Naive thymus-derived CD8-positive, alpha-beta T cell (primary cell): ENCODE measurements at places on chromosomes 2 and 18. TPM values are rescaled to one million over a fixed set of nuclear protein-coding genes. Genes with fewer than 3 reads are reported as not detected.

The SLC38A11 gene
- not detected for polyA plus RNA-seq

The ANKRD30BL gene
- not detected for polyA plus RNA-seq

The EIF2AK2 gene
- polyA plus RNA-seq: 18.8 TPM

The SKA1 gene
- 0.26 TPM for polyA plus RNA-seq

The MLPH gene
- polyA plus RNA-seq: not detected

The PFN4 gene
- polyA plus RNA-seq: not detected

The NEU2 gene
- not detected for polyA plus RNA-seq

The TMEM169 gene
- polyA plus RNA-seq: 0.73 TPM

GRCh38 chr2:84417453-84418145, 41.5 kb downstream of the SUCLG1 start:
- H3K27ac ChIP-seq: no peak overlapping the region
- H3K36me3 ChIP-seq: peaks cover 2% of the 10 kb centered on the region
- H3K4me1 ChIP-seq: no peaks in the 10 kb centered on the region
- DNase-seq: no peak
- no peak overlapping the region for H3K4me3 ChIP-seq

DNA sequence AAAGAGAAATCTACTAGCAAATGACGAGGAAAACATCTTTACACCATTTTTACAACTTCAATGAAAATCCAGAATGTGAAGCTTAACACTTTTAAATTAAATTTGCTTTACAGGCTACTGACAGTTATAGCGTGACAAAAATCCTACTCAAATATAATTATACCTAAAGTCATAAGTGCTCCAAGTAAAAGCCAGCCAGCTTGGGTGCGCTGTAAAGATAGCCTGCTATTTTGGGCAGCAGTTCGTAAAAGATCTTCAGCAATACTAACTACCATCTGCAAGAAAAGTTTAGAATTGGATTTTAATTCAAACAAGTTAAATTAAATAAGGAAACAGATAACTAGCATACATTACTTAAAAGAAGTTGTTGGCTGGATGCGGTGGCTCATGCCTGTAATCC, 22.4 kb downstream of the HEATR5B start:
- no peak overlapping the region for H3K4me3 ChIP-seq
- no peak for DNase-seq
- H3K27me3 ChIP-seq: no peaks in the 10 kb centered on the region
- peaks cover 12% of the 10 kb centered on the region for H3K36me3 ChIP-seq
- H3K4me1 ChIP-seq: peaks cover 4% of the 10 kb centered on the region

DNA sequence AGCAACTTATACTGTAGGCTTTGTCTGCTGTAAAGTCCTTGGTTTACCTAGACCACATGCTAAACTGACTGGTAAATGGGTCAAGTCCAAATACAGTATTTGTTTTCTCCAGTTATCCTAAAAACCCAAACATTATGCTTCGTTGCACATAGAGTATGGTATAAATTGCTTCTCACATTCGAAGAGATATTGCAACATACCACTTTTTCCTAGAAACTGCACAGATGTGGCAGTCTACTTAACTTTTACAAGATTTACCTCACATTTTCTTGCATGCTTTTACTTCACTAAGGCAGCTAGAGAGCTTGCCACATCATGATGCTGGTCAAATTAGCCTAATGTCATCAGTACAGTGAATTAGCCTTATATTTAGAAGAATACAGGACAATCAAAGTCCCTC, 66.0 kb upstream of the SCN7A start:
- H3K4me3 ChIP-seq: no peak overlapping the region
- no peaks in the 10 kb centered on the region for H3K27me3 ChIP-seq
- no peaks in the 10 kb centered on the region for H3K4me1 ChIP-seq
- H3K36me3 ChIP-seq: no peaks in the 10 kb centered on the region
- no peak for DNase-seq
- no peak overlapping the region for H3K27ac ChIP-seq

DNA sequence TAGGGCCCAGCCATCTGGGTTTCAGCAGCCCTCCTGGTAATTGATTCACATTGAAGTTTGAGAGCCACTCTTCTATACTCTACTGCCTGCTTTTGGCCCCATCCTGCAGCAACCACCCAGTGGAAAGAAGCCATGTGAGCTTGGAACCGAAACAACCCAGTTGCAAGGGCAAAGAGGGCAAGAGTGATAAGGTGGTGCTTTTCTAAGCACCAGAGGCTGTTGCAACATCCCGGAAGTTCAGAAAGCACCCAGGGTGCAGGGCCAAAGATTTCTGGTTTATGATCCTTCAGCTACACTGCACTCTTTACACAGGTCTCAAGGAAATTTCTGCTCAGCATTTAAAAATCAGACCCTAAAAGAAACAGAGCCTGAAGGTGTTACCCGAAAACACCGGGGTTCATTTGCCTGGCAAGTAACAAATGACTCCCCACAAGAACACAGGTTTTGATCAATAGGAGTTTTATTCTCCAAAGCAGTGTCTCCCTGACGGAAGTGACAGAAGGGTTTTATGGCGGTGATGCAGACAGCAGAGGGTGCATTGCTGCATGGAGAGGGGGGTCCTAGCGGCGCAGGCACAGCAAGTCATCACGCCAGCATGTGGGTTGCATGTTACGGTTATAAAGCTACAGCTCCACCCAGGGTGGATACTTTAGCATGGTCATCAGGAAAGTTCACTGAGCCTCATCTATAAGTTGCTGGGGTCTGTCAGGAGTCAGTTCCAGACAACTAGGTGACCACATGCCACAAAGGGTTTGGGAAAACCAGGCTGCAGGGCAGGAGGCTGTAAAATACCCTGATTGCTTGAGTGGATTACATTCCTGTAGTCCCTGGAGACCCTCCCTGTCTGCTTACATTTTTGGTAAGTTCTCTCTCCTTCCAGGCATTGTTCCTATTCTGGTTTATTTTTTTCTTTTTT, 28.8 kb upstream of the TMEM37 start:
- H3K36me3 ChIP-seq: no peaks in the 10 kb centered on the region
- H3K27ac ChIP-seq: no peak overlapping the region
- no peaks in the 10 kb centered on the region for H3K4me1 ChIP-seq
- peaks cover 2% of the 10 kb centered on the region for H3K27me3 ChIP-seq
- DNase-seq: no peak
- H3K4me3 ChIP-seq: no peak overlapping the region

- no peak overlapping the region for H3K27ac ChIP-seq
- peaks cover 30% of the 10 kb centered on the region for H3K27me3 ChIP-seq
- DNase-seq: no peak
- no peaks in the 10 kb centered on the region for H3K36me3 ChIP-seq
Measured at GRCh38 chr2:27494284-27494943, 586 bp downstream of the FNDC4 start.

DNA sequence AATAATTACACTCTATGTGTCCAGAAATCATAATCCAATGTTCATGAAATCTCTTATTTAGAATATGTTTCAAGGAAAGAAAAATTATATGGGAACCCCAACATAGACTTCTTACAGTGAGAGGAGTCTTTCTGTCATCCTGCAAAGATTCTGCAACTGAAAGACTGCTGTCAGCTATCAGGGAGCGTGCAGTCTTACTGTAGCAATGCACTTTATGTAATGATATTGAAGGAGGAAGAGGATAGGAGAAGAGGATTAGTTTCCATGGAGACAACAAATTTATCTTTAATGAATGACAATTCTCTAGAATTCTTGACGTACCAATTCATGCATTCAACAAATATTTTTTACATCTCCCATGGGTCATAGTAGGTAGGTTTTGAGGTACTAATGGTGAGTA, 61.3 kb upstream of the MYT1L start:
- DNase-seq: no peak
- no peak overlapping the region for H3K27ac ChIP-seq
- H3K27me3 ChIP-seq: no peaks in the 10 kb centered on the region
- H3K4me1 ChIP-seq: no peaks in the 10 kb centered on the region
- H3K4me3 ChIP-seq: no peak overlapping the region
- no peaks in the 10 kb centered on the region for H3K36me3 ChIP-seq

GRCh38 chr2:79393806-79394484, 118.9 kb upstream of the CTNNA2 start:
- DNase-seq: no peak
- no peak overlapping the region for H3K4me3 ChIP-seq
- H3K27ac ChIP-seq: no peak overlapping the region
- no peaks in the 10 kb centered on the region for H3K4me1 ChIP-seq
- no peaks in the 10 kb centered on the region for H3K27me3 ChIP-seq

- peaks cover 3% of the 10 kb centered on the region for H3K36me3 ChIP-seq
- no peak overlapping the region for H3K27ac ChIP-seq
- H3K4me1 ChIP-seq: peaks cover 4% of the 10 kb centered on the region
- no peak for DNase-seq
- no peaks in the 10 kb centered on the region for H3K27me3 ChIP-seq
Measured at GRCh38 chr2:7860693-7861092, 821.2 kb upstream of the ID2 start.

DNA sequence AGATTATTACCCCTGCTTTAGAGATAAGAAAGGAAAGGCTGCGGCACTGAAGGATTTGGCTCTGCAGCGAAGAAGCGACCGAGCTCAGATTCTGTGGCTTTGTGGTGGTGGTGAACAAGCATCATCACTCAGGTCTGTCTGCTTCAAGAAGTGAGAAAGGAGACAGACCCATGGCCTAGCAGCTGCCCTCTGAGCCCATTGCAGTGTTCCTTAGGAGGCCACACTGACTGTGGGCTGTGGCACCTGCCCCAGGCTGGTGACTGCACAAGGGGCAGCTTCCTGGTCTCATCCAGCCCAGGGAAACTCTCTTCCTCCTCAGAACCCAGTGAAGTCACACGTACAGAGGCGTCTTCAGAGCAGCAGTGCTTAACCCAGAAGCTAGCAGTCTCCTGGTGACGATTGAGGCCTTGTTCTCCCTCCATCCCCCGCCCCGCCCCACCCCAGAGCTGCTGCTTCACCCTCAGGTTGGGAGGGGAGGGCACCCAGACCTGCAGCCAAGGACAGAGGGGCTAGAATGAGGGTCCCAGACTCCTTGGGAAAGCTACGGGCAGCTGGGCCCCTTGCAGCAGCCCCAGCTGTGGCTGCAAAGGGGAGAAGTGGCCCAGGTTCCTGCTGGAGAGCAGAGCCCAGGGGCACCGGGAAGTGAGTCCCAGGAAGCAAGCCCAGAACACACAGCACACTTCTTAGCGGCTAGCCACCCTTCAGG, 22.2 kb downstream of the BIN1 start:
- H3K36me3 ChIP-seq: no peaks in the 10 kb centered on the region
- H3K27me3 ChIP-seq: no peaks in the 10 kb centered on the region

DNA sequence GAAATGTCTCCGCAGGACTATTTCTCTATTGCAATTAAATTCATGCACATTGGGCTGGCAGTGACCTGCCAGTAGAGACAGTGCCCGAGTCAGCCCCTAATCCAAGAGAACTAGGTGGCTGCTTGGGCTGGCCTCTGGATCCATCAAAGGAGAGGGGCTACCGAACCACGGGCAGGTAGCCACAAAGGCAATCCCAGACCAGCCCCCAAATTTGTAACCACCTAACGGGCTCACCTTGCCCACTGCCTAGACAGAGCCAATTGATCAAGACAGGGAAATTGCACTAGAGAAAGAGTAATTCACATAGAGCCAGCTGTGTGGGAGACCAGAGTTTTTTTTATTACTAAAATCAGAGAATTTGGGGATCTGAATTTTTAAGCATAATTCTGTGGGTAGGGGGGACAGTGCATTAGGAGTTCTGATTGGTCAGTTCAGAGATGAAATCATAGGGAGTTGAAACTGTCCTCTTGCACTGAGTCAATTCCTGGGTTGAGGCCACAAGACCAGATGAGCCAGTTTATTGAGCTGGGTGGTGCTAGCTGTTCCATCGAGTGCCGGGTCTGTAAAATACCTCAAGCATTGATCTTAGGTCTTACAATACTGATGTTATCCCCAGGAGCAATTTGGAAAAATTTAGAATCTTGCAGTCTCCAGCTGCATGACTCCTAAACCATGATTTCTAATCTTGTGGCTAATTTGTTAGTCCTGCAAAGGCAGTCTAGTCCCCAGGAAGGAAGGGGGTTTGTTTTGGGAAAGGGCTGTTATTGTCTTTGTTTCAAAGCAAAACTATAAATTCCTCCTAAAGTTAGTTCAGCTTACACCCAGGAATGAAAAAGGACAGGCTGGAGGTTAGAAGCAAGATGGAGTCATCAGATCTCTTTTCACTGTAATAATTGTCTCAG, 260.4 kb upstream of the SP5 start:
- no peak overlapping the region for H3K4me3 ChIP-seq
- no peak for DNase-seq
- H3K36me3 ChIP-seq: no peaks in the 10 kb centered on the region
- H3K27ac ChIP-seq: no peak overlapping the region
- no peaks in the 10 kb centered on the region for H3K4me1 ChIP-seq

DNA sequence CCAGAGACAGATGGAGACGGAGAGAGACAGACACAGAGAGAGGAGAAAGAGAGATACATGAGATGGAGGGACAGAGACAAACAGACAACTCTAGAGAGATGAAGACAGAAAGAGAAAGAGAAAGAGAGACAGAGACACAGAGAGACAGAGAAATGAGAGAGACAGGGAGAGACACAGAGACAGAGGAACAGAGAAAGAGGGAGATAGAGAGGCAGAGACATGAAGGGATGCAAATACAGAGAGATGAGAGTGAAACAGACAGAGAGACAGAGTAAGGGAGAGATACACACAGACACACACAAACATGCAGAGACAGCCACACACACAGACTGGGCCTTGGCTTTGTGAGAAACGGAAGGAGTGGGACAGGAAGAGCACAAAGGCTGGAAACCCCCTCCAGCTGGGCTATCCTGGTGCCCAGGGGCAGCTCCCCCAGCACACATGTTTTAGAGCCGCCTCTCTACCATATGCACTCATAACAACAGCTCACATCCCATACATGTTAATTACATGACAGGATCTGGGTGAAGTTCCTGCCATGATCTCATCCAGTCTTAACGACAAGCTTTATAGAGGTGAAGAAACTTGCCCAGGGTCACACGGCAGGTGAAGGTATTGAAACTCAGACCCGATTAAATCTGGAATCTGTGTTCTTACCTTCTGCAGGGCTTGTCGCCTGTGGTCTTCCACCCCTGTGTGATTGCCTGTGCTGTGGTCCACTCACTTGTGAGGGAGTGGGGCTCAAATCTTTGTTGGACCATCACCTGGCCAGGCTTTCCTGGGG, 32.4 kb downstream of the IL18R1 start:
- peaks cover 31% of the 10 kb centered on the region for H3K36me3 ChIP-seq
- peaks cover 11% of the 10 kb centered on the region for H3K4me1 ChIP-seq
- no peak overlapping the region for H3K27ac ChIP-seq
- H3K4me3 ChIP-seq: no peak overlapping the region
- H3K27me3 ChIP-seq: no peaks in the 10 kb centered on the region

- H3K27ac ChIP-seq: no peak overlapping the region
- no peak overlapping the region for H3K4me3 ChIP-seq
- H3K4me1 ChIP-seq: no peaks in the 10 kb centered on the region
Measured at GRCh38 chr2:109468893-109469292, 144.9 kb downstream of the SEPTIN10 start.

GRCh38 chr2:190149908-190150307, 87.4 kb upstream of the MSTN start:
- DNase-seq: no peak
- no peaks in the 10 kb centered on the region for H3K4me1 ChIP-seq
- peaks cover 14% of the 10 kb centered on the region for H3K36me3 ChIP-seq
